Stimulated activated CD8-positive, alpha-beta memory T cell treated with anti-CD3 and anti-CD28 coated beads, Interleukin-4, amount 100 ng/mL, for 1 hour (primary cell): ENCODE measurements at places on chromosomes 5 and 9.

GRCh38 chr5:52787600-52788504, at the start of the genes ITGA1 and PELO:
ITGA1 (plus strand) TSS chr5:52787916; CDS start chr5:52788354, 438 bp downstream.
PELO (plus strand) TSS chr5:52787916; CDS start chr5:52800395, 12,479 bp downstream.
- DNase-seq = no peak

DNA sequence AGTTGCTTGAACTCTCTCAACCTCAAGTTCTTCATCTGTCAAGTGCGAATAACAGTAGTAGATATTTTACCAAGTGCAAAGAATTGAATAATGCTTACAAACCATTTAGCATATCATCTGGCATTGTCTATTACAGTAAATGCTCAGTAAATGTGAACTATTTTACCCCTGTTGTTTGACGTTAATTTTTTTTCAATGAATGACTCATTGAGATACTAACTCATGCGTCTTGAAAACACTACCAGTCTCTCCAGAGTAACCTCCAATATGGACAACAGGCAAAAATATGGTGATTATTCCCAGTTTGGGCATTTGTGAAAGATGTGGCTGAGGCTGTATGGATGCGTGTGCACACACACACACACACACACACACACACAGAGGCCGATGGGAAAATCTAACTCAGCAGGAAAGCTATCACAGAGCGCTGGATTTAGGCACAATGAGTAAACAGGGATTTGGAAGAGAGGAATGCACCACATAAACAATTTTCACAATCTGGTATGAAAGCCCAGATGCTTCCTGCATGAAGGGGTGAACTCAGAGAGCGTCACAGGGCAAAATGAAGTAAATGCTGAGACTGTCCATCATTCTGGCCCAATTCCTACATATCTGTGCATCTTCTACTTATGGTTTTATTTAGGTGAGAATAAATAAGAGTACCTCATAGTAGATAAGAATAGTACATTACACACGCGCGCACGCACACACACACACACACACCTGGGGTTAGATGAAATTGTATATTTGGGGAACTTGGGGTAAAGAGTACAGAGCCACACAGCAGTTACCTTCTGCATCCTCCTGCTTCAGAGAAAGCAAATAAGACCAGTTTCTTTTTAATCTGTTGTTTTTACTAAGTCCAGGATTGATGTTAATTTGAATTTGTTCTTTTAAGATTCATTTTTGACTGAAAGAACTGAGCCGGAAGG, 128.7 kb downstream of the PALM2AKAP2 start:
- no peak for DNase-seq

- DNase-seq = no peak
Observed at GRCh38 chr9:4503103-4503502, 12.8 kb downstream of the SLC1A1 start.

DNA sequence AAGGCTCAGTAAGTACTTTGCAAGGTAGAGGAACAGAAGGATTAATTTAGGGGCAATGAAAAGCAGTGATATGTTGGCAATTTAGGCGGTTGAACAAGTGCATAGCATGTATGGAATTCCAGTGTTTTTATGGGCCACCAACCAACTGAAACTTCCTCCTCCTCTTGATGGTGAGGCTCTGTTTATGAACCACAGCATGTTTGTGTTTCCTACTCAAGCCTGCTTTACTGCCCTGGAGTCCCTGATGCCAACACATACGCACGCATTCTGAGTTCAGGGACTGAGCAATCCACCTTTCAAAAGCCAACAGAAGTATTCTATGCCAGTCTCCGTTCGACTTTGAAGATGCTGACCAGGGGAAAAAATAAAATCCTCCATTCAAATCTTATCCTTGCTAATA, 417.5 kb downstream of the EFNA5 start:
- DNase-seq = no peak

- no peak for DNase-seq
Observed at GRCh38 chr9:94823710-94824109, 97.2 kb downstream of the AOPEP start.

DNA sequence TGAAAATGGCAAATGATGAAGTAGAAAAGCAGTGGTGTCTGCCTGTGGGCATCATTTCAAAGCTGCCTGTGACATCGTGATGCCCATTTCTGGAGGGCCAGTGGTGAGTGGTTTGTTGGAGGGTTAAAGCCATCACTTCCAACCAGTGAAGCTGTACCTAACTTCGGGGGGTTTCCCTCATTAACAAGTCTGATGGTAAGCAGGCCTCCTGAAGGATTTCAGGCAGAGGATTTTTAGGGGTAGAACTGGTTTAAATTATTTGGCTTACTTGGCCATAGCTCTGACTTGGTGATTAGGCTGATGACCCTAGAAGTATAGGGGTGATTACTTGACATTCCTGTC, 10.7 kb downstream of the TNFAIP8 start:
- DNase-seq = no peak

DNA sequence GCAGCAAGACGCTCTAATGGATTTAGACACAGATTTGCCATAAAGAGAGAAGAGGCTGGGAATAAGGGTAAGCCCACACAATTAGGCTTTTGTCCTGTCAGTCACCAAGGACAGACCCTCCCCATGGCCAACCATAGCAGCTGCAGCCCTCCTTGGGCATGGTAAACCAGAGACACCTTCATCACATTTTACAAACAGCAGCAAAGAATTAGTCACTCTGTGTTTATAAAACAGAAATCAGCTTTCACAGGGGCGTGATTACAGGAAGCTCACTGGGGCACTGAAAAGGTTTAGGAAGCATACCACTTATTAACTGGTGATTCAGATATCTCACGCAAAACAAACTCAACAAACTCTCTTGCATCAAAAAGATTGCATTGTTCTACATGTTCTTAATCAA, 37.3 kb upstream of the ZNF622 start:
- DNase-seq = no peak

- DNase-seq = no peak
Observed at GRCh38 chr9:36118706-36119105, 17.8 kb upstream of the GLIPR2 start.

DNA sequence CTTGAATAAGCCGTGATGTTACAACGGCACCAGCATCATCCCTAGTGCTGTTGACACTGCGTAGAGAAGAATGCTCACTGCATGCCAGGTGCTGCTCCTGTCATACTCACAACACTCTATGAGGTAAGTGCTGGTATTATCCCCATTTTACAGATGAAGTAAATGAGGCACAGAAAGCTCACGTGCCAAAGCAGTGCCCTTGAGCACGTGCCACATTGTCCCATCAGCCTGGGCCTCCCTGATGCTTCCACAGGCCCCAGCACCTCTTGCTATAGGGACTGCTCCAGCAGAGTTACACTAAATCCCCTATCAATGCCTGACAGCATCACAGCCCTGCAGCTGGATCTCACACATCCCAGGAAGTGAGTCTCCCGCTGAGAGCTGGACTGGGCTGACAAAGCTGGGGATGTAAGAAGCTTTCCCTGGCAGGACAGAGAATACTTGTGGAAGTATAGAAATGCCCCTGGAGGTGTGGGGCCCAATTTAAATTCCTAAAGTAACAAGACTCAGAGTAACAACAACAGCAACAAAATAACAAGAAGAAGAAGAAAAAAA, 216.1 kb downstream of the FSTL4 start:
- DNase-seq = no peak

DNA sequence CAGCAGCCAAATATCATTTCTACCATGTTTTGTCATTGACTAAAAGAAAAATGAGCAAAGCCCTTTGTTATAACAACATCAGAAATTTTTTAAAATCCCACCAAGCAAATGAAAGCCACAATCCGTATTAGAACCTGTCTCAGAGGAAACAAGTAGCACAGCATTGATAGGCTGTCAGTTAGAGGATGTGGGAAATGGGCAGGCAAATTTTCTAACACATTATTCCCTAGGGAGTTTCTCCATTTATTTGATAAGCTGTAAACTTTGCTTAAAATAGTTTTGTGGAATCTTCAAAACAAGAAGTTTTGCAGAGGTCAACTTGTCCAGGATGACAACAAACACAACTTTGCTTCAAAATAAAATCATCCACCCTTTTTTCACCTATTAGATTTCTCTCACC, 53.6 kb upstream of the APC start:
- DNase-seq = no peak

- no peak for DNase-seq
Observed at GRCh38 chr5:33999978-34000377, 7.9 kb downstream of the AMACR start.

DNA sequence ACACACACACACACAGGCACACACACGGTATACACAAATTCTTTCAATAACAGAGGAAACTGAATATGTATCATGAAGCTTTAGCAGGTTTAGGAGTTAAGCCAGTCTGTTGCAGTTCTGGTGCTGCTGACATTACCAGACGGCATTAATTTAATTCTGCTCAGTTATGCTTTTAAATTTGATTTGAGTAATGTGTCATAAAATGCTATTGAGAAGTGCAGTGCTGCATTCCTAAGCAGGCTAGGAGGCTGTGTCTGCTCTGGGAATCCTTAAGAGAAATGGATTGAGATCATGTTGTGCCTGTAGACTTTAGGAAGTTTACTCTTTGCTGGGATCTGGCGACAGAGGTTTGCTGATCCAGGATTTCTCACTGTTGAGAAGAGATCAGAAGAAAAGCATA, 733.8 kb downstream of the BRINP1 start:
- no peak for DNase-seq

DNA sequence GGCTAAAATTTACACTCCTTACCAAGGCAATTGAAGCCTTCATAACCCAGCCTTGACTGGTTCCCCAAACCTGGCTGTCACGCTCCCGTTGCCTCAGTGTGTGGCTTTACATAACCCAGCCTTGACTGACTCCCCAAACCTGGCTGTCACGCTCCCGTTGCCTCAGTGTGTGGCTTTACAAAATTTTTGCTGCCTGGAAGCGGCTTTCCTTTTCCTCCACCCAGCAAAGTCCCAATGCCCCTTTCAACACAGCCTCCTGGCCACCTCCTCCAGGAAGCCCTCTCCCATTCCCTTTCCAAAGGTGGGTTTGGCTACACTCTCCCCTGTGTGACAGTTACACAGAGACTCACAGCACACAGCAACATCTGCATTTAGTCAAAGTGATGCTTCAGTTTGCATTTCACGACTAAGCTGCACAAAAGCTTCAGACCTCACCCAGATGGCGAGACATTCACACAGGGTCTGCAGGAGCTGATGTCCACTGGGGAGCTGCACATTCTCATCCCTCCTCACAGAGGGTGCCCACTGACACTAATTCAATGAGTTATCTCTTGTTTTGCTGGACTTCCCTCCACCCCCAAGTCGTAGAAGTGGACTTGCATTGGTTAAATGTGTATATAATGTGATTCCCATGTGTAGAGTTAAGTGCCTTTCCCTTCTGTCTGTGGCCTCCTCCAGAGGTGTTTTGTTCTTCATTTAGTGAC, 156.6 kb upstream of the PHYKPL start:
- no peak for DNase-seq

GRCh38 chr5:72251386-72251785, 68.7 kb downstream of the MRPS27 start:
- DNase-seq = no peak

GRCh38 chr9:136017289-136018190, 56.4 kb upstream of the UBAC1 start:
- DNase-seq = no peak
